GF-D8 (cell line): ENCODE measurements at places on chromosomes 7 and 10.

- no peak for DNase-seq
Observed at GRCh38 chr7:153939177-153939576, 113.0 kb upstream of the DPP6 start.

DNA sequence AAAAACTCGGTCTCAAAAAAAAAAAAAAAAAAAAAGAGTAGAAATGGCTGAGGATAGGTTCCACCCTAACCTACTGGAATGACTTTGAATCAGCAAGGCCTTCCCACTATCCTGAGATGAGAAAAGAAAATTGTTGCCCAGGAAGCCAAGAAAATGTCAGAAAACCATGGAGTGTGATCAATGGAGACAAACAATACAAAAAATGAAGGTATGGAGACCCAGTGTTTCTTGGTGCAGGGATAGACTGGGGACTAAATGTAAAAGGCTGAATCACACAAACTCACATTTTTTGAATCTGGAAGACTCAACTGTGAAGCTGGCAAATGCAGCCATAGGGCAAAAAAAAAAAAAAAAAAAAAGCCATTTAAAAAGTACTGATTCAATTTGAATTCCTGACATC, 364.3 kb upstream of the ANKRD30A start:
- DNase-seq, result no peak

- no peak for DNase-seq
Observed at GRCh38 chr10:43002596-43002995, 74.3 kb upstream of the RET start.

GRCh38 chr7:73556208-73557107, 1.0 kb downstream of the BCL7B start:
- no peak for DNase-seq

DNA sequence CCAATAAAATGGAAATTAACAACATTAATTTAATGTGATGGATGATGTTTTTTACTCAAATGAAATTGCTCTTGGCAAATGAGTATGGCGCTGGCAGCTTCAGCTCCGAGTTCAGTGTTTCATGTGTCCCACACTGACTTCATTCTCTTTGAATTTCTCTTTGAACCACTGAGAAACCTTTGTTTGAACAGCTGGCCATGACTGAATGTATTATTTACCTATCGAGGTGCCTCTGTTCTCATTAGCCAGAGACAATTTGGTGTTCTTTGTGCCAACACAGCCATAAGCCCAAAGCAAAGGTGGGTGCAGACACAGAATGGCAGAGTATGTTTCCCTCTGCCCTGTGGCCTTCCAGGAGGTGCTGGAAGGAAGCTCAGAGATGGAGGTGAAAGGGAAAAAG, 42.1 kb downstream of the TMEM178B start:
- DNase-seq, result no peak

GRCh38 chr7:36667007-36667745, 57.1 kb downstream of the AOAH start:
- DNase-seq, result no peak

DNA sequence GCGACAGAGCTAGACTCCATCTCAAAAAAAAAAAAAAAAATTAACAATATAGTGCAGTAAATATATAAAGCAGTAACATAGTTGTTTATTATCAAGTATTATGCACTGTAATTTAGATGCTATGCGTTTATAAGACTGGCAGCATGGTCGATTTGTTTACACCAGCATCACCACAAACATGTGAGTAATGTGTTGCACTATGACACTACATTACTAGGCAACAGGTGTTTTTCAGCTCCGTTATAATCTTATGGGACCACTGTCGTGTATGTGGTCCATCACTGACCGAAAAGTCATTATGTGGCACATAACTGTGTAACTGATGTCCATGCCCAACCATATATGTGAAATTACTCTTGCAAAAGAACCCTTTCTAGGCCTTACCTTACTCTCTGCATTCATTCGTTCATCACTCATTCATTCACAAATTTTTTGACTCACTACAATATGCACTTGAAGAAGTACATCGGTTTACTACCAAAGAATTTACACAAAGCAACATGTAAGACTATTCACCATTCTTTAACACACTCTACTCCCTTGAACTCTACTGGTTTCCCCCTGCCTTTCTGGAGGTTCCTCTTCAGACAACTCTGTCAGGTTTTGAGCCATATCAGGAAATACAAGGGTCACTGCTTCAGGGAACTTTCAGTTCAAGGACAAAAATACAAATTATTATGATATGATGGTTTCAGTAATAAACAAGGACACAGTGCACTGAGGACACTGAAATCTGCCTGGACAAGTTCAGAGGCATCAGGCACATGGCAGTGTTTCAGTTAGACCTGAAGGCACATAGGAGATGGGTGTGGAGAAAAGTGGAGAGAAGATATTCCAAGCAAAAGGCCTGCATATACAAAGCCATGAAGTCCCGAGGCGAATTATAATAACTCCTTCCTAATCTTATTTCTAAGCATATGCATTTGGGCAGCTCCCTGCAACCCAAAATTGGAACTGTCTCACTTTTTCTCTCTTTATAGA, 17.4 kb downstream of the ITGB1 start:
- no peak for DNase-seq

DNA sequence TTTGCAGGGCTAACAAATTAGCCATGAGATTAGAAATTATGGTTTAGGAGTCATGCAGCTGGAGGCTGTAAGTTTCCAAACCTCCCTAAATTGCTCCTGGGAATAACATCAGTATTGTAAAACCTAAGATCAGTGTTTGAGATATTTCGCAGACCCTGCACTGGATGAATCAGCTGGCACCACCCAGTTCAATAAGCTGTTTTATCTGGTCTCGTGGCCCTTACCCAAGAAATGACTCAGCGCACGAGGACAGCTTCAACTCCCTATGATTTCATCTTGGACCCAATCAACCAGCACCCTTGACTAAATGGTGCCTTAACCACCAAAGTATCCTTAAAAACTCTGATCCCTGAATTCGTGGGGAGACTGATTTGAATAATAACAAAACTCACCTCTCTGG, 482.0 kb upstream of the PCDH15 start:
- no peak for DNase-seq

GRCh38 chr10:104899779-104900178, 258.7 kb downstream of the SORCS3 start:
- DNase-seq, result no peak

DNA sequence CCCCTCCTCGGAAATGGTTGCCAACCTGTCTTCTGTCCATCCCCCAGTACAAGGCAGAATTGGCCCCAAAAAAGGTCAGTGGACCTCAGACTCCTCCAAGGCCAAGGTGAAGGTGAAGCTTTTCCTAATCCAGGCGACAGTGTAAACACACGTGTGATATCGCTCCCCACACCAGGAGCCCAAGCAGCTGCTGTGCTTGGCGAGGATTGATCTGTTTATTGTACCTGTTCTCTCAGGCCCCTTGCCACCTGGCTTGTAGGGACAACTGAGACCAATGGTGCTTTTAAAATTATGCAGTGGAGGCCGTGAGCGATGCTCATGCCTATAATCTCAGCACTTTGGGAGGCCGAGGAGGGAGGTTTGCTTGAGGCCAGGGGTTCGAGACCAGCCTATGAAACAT, 66.1 kb upstream of the GTF2IRD1 start:
- no peak for DNase-seq

DNA sequence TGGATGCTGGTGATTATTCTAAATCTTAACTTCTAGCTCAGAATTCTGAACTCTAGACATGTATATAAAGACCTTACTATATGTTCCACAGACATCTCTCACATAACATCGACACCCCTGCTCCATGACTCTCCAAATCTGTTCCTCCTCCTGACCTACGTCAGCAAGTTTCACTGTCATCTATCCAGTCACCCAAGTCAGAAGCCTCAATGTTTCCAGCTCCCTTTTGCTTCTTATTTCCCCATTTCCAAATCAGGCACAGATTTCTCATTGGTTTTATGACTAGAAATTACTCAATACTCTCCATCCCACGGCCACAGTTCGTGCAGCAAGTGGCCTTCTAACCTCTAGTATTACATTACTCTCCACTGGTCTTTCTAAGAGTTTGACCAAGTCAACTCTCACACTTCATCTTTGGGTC, 28.5 kb downstream of the EPC1 start:
- peak; percentile 47 for DNase-seq

- DNase-seq, result no peak
Observed at GRCh38 chr10:114489521-114490310, 85.4 kb upstream of the AFAP1L2 start.

DNA sequence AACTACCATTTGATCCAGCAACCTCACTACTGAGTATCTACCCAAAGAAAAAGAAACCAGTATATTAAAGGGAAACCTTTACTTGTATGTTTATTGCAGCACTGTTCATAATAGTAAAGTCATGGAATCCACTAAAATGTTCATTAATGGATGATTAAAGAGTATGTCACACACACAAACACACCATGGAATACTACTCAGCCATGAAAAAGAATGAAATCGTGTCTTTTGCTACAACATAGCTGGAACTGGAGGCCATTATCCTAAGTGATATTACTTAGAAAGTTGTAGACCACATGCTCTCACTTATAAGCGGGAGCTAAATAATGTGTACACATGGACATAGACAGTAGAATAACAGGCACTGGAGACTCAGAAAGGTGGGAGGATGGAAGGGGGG, 203.0 kb upstream of the SLC26A5 start:
- DNase-seq, result no peak

GRCh38 chr7:55377162-55377817, 12.2 kb downstream of the LANCL2 start:
- no peak for DNase-seq

DNA sequence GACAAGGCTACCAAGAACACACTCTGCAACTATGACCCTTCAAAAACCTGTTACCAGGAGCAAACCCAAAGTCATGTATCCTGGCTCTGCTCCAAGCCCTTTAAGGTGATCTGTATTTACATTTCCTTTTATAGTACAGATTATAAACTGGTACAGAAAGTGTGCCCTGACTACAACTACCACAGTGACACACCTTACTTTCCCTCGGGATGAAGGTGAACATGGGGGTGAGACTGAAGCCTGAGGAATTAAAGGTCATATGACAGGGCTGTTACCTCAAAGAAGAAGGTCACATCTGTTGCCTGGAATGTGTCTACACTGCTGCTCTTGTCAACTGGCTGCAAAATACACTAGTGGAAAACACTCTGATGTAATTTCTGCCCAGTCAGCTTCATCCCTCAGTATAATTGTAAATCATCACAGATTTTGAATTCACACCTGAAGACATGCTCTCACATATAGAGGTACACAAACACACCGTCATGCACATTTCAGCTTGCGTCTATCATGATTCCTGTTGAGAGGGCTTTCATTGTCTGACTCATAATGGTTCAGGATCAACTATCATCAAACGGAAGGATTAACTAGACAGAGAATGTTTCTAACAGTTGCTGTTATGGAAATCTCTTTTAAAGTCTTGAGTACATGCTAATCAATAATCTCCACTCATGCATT, 318.3 kb downstream of the NXPH1 start:
- DNase-seq, result no peak

GRCh38 chr10:127467811-127468210, 81.3 kb upstream of the NPS start:
- no peak for DNase-seq

- DNase-seq, result no peak
Observed at GRCh38 chr10:113557424-113557862, 4.6 kb downstream of the HABP2 start.

GRCh38 chr7:94395141-94396036, 694 bp downstream of the COL1A2 start:
- no peak for DNase-seq

GRCh38 chr10:14673189-14673861, 101.4 kb downstream of the FAM107B start:
- no peak for DNase-seq

DNA sequence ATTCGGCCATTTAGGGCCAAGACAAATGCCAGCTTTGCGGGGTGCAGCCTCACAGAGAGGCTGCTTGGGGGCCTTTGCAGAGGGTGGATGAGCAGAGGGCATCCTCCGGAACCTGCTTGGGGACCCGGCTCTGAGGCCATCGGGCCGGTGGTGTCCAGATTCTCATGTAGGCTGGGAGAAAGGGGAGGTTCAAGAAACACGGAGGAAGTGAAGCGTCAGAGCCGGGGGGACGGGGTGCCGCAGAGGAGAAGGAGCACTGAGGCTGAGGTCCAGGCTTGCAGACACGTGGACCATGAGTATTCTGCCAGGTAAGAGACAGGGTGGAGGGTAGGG, 150.7 kb upstream of the SHH start:
- DNase-seq, result no peak

GRCh38 chr7:36563706-36564327, 160.5 kb downstream of the AOAH start:
- no peak for DNase-seq

GRCh38 chr7:1590476-1590875, 20.6 kb upstream of the PSMG3 start:
- DNase-seq, result no peak

GRCh38 chr10:83713423-83713822, 425.9 kb upstream of the GHITM start:
- DNase-seq, result no peak

- DNase-seq, result no peak
Observed at GRCh38 chr7:67423065-67423464, 426.4 kb downstream of the TYW1 start.

GRCh38 chr10:28807760-28808613, 130.7 kb downstream of the BAMBI start:
- peak; percentile 92 for DNase-seq

DNA sequence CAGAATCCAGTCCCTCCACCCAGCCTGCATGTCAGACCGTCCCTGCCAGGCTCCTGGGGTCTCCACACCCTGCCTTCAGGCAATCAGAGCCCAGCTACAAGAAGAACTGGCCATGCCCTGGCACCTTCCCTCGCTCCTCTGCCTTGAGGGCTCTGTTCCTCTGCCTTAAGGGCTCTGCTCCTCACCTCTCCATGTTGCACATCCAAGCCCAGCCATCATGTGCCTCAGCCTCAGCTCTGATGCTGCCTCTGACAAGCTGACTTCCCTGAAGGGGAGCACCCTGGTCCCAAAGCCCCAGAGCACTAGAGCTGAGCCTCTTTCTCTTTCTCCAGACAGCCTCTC, 50.3 kb upstream of the ANTXRL start:
- no peak for DNase-seq

- DNase-seq, result no peak
Observed at GRCh38 chr10:69646185-69647060, 16.4 kb downstream of the FAM241B start.

DNA sequence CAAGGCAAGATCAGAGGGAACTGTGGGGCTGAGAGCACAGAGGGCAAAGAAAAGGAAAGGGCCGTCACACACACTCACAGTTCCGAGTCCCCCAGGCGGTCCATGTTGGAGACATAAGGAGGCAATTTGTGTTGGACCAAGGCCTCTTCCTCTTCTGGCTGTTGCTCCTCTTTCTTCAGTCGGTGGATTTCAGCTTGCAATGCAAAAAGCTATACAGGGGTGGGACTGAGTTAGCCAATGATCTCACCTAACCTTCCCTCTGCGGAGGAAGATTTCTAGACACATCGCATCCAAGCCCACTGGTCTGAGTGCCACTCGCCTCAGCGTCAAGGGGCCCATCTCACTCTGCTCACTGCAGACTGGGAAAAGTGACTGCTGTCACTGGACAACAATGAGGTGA, 5.5 kb downstream of the WDR91 start:
- no peak for DNase-seq
